Body of pancreas (tissue), 4 donors: ENCODE measurements at places on chromosomes 4 and X. TPM values are rescaled to one million over a fixed set of nuclear protein-coding genes. Genes with fewer than 3 reads are reported as not detected.

- no peaks in the 10 kb centered on the region for H3K36me3 ChIP-seq
- H3K27ac ChIP-seq, result no peak overlapping the region
- no peak for DNase-seq
- no peak overlapping the region for H3K4me3 ChIP-seq
These were observed 51.3 kb downstream of the RNF150 start for GRCh38 chr4:141081921-141082395.

- H3K4me1 ChIP-seq, result no peaks in the 10 kb centered on the region
- no peak overlapping the region for H3K4me3 ChIP-seq
- H3K27me3 ChIP-seq, result no peaks in the 10 kb centered on the region
- DNase-seq, result peak; percentile 10
- no peak overlapping the region for H3K27ac ChIP-seq
- H3K36me3 ChIP-seq, result no peaks in the 10 kb centered on the region
These were observed 136.0 kb upstream of the STX18 start for GRCh38 chr4:4677556-4678522.

GRCh38 chr4:26819478-26820095 lies 41.1 kb upstream of the STIM2 start:
- H3K27ac ChIP-seq, result no peak overlapping the region
- no peak overlapping the region for H3K4me3 ChIP-seq
- no peak for DNase-seq
- no peaks in the 10 kb centered on the region for H3K36me3 ChIP-seq
- no peaks in the 10 kb centered on the region for H3K27me3 ChIP-seq

DNA sequence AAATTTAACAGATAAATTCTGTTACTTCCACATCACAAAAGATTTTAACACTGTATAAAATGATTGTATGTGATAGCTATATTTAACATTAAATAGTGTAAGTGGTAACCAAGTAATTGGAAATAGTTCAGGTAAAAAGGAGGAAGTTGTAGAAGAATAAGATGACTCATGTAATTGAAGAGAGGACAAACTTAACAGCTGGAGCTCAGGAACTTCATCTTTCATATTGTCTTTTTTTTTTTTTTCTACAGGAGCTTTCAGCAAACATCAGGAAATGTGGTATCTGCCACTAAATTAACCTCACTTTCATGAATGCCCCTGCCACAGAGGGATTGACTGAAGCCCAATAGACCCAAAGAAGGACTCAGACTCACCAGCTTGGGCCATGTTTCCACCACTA lies 188.4 kb upstream of the VEGFC start:
- no peak for DNase-seq
- H3K27me3 ChIP-seq, result no peaks in the 10 kb centered on the region
- H3K4me1 ChIP-seq, result no peaks in the 10 kb centered on the region
- no peaks in the 10 kb centered on the region for H3K36me3 ChIP-seq
- no peak overlapping the region for H3K27ac ChIP-seq
- H3K4me3 ChIP-seq, result no peak overlapping the region

GRCh38 chr4:26806331-26806730 lies 54.3 kb upstream of the STIM2 start:
- H3K27ac ChIP-seq, result no peak overlapping the region
- DNase-seq, result no peak
- H3K27me3 ChIP-seq, result no peaks in the 10 kb centered on the region
- H3K36me3 ChIP-seq, result no peaks in the 10 kb centered on the region
- H3K4me3 ChIP-seq, result no peak overlapping the region

- no peaks in the 10 kb centered on the region for H3K36me3 ChIP-seq
- H3K27me3 ChIP-seq, result no peaks in the 10 kb centered on the region
- H3K27ac ChIP-seq, result no peak overlapping the region
- H3K4me1 ChIP-seq, result no peaks in the 10 kb centered on the region
- no peak for DNase-seq
- no peak overlapping the region for H3K4me3 ChIP-seq
These were observed 27.7 kb downstream of the DCUN1D4 start for GRCh38 chr4:51870441-51871188.

GRCh38 chr4:188432328-188432727 lies 293.1 kb downstream of the TRIML1 start:
- H3K27ac ChIP-seq, result no peak overlapping the region
- no peaks in the 10 kb centered on the region for H3K27me3 ChIP-seq
- peaks cover 6% of the 10 kb centered on the region for H3K4me1 ChIP-seq
- H3K36me3 ChIP-seq, result no peaks in the 10 kb centered on the region

DNA sequence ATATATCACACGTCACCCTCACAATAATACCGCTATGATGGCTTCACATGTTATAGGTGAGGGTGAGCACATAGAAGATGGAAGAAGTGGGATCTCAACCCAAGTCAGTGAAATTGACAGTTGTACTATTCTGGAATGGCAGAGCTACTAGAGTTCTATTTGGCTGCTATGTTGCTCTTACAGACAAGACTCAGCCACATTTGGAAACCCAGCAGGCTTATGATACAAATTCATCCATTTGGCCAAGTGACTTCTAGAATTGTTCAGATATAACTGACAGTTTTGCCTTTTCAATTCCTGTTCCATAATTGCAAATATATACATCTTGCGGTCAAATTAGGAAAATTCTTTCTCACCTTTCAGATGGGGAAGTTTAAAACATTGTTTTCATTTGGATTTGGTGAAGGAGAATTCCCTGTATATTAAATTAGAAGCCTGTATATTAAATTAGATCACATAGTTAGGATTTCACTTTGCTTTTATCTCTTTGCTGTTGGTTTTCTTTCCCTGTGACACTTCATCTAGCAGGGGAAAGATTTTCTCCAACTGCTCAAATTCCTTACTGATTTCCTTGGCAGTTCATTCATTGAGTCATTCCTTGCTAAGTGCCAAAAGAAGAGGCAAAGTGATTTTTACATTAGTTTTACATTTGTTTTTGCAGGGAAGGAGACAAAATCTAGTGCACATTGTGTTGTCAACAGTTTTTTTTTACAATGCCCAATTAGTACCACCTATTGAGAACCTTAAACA lies 120.6 kb upstream of the TBC1D9 start:
- H3K27me3 ChIP-seq, result no peaks in the 10 kb centered on the region
- no peak for DNase-seq
- no peak overlapping the region for H3K27ac ChIP-seq

DNA sequence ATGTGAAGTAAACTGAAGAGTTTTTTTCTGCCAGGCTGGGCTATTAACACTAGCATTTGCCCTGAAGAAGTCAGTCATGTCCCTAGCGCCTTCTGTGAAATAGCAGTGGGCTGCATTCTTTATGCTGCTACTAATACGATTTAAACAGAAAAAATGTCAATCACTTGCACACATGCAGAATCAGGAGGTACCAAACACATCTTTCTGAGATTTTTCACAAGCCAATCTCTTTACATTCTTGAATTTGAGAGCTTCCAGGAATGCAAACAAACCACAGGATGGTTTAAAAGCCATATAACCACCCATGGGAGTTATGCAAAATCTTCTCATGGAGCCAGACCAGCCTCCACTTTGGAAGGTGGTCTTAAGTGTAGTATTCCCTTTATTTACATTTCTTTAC lies 220.1 kb downstream of the IQCM start:
- no peaks in the 10 kb centered on the region for H3K36me3 ChIP-seq
- H3K4me3 ChIP-seq, result no peak overlapping the region
- H3K4me1 ChIP-seq, result no peaks in the 10 kb centered on the region
- no peak for DNase-seq
- no peak overlapping the region for H3K27ac ChIP-seq

GRCh38 chr4:4311193-4311592 lies 21.1 kb downstream of the ZBTB49 start:
- H3K27ac ChIP-seq, result no peak overlapping the region
- H3K4me3 ChIP-seq, result no peak overlapping the region
- no peaks in the 10 kb centered on the region for H3K4me1 ChIP-seq
- H3K27me3 ChIP-seq, result no peaks in the 10 kb centered on the region
- no peak for DNase-seq

- peak; percentile 73 for DNase-seq
- no peaks in the 10 kb centered on the region for H3K27me3 ChIP-seq
- H3K36me3 ChIP-seq, result no peaks in the 10 kb centered on the region
- H3K4me3 ChIP-seq, result no peak overlapping the region
These were observed 53.9 kb downstream of the ENPP6 start for GRCh38 chr4:184163813-184164212.

- H3K4me1 ChIP-seq, result peaks cover 94% of the 10 kb centered on the region
- no peaks in the 10 kb centered on the region for H3K36me3 ChIP-seq
- peak overlapping the region; percentile 14 for H3K27ac ChIP-seq
- DNase-seq, result no peak
- no peak overlapping the region for H3K4me3 ChIP-seq
These were observed 10.1 kb downstream of the SCARB2 start for GRCh38 chr4:76203541-76203940.

GRCh38 chrX:56505866-56506265 lies 57.6 kb upstream of the UBQLN2 start:
- H3K27ac ChIP-seq, result no peak overlapping the region
- H3K36me3 ChIP-seq, result no peaks in the 10 kb centered on the region
- no peaks in the 10 kb centered on the region for H3K4me1 ChIP-seq
- no peak overlapping the region for H3K4me3 ChIP-seq
- no peak for DNase-seq

GRCh38 chr4:105280338-105281123 lies 133.9 kb downstream of the TET2 start:
- H3K4me3 ChIP-seq, result no peak overlapping the region
- no peaks in the 10 kb centered on the region for H3K36me3 ChIP-seq

DNA sequence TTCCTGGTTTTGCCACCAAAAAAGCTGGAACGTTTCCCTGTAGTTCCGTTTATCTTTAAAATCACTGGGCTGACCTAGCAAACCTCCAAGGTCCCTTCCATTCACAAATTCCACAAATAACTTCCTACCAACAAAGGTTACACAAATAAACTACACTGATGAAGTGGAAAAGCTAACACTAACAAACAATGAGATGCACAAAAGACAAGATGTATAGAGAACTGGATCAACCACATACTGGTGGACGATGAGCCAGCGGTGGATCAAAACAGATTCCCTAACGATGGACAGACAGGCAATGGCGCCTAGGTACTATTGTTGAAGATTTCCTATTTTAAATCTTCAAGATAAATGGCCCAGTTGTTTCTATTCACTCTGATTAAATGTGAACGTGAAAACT lies 15.5 kb downstream of the AFAP1 start:
- H3K27ac ChIP-seq, result peak overlapping the region; percentile 36
- no peak for DNase-seq
- H3K4me1 ChIP-seq, result peaks cover 22% of the 10 kb centered on the region
- H3K4me3 ChIP-seq, result no peak overlapping the region
- no peaks in the 10 kb centered on the region for H3K36me3 ChIP-seq

DNA sequence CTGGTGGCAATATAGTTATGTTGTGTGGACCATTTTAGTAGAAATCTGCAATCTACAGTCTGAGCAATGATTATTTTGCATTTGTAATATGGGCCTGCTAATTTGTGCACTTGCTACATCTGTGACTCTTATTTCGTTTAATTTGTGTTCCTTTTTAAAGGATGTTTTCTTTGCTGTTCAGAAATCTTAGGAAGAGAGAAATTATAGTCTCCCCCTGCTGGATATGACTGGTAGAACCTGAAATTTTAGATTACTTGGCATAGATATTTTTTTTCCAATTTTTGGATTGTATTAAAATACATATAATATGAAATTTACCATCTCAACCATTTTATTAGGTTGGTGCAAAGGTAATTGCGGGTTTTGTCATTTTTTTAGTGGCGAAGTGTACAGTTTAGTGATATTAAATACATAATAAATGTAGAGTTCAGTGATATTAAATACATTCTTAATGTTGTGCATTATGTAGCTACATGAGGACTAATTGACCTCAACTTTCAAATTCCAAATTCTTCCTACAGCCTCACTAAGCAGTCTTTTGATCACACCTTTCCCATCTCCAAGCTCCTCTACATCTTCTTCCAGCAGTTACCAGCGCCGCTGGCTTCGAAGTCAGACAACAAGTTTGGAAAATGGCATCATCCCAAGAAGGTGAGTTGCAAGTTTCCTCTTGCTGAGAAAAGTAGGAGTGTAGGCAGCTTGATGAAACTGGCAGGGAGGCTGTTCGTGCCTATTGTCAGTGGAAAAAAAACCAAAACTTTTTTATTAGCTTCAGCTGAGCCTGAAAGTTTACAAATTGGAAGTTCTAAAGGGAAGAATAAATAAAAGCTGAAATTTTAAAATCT lies 82.2 kb downstream of the FNIP2 start:
- H3K27me3 ChIP-seq, result no peaks in the 10 kb centered on the region
- H3K4me1 ChIP-seq, result peaks cover 10% of the 10 kb centered on the region
- DNase-seq, result no peak
- H3K36me3 ChIP-seq, result no peaks in the 10 kb centered on the region
- no peak overlapping the region for H3K4me3 ChIP-seq

DNA sequence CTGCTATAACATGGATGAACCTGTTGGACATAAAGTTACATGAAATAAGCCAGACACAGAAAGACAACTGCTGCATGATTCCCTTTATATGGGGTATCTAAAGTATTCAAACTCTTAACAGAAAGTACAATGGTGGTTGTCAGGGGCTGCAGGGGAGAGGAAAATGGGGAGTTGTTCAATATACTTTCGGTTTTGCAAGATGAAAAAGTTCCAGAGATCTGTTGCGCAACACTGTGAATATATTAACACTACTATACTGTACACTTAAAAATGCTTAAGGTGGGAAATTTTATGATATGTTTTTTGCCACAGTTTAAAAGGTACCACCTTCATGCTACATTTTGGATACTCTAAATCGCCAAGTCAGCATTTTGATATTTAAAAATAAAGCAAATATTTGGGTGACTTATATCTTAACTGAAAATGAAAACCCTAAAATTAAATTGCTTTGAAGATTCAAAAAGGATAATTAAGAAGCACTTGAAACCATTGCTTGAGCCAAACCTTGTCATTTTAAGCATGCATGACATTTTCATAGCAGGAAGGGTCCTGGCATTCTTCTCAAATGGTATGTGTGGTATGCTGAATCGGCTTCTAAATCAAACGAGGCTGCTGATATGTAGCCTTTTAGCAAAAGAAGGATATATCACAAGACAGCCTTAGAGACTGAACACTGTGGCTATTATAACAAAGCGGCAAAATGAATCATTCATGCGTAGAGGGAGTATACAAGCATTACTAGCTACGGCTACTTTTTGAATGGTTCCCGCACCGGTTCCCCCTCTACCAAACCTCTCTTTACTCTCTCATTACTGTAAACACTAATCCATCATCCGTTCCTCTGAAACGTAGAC lies 607.1 kb upstream of the DIPK2B start:
- H3K4me1 ChIP-seq, result no peaks in the 10 kb centered on the region
- H3K27ac ChIP-seq, result no peak overlapping the region
- no peaks in the 10 kb centered on the region for H3K36me3 ChIP-seq
- no peaks in the 10 kb centered on the region for H3K27me3 ChIP-seq

- no peak for DNase-seq
- H3K36me3 ChIP-seq, result no peaks in the 10 kb centered on the region
- H3K4me1 ChIP-seq, result no peaks in the 10 kb centered on the region
- no peak overlapping the region for H3K27ac ChIP-seq
- H3K4me3 ChIP-seq, result no peak overlapping the region
- no peaks in the 10 kb centered on the region for H3K27me3 ChIP-seq
These were observed 52.9 kb downstream of the TRIM2 start for GRCh38 chr4:153257151-153257620.

GRCh38 chrX:53125506-53125905 lies 31.6 kb downstream of the KANTR start:
- no peaks in the 10 kb centered on the region for H3K4me1 ChIP-seq
- no peak overlapping the region for H3K27ac ChIP-seq
- H3K27me3 ChIP-seq, result no peaks in the 10 kb centered on the region
- DNase-seq, result no peak

DKC1 gene
- 17.9 TPM for total RNA-seq

ARR3 gene
- not detected for total RNA-seq

AREG gene
- total RNA-seq, result 4.9 TPM

CSAG1 gene
- not detected for total RNA-seq

PDZD4 gene
- total RNA-seq, result 1.6 TPM

TBX22 gene
- not detected for total RNA-seq

CT55 gene
- not detected for total RNA-seq

NPNT gene
- 29.1 TPM for total RNA-seq

USP17L12 gene
- total RNA-seq, result not detected

NKX6-1 gene
- 5.7 TPM for total RNA-seq

TMEM35A gene
- total RNA-seq, result not detected
